ENCODE measurements at places on chromosomes 2 and 18.

DNA sequence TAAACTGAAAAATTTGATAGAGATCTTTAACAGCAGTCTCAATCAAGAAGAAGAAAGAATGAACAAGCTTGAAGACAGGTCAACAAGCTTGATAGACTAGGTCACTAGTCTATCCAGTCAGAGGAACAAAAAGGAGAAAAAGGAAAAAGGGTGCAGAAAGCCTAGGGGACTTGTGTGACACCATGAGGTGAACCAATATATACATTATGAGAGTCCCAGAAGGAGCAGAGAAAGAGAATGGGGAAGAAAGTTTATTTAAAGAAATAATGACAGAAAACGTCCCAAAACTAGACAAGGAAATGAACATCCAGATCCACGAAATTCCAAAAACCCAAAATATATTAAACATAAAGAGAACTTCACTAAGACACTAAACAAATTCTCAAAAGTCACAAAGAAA lies 84.5 kb downstream of the VAPA start:
- no peak for DNase-seq

DNA sequence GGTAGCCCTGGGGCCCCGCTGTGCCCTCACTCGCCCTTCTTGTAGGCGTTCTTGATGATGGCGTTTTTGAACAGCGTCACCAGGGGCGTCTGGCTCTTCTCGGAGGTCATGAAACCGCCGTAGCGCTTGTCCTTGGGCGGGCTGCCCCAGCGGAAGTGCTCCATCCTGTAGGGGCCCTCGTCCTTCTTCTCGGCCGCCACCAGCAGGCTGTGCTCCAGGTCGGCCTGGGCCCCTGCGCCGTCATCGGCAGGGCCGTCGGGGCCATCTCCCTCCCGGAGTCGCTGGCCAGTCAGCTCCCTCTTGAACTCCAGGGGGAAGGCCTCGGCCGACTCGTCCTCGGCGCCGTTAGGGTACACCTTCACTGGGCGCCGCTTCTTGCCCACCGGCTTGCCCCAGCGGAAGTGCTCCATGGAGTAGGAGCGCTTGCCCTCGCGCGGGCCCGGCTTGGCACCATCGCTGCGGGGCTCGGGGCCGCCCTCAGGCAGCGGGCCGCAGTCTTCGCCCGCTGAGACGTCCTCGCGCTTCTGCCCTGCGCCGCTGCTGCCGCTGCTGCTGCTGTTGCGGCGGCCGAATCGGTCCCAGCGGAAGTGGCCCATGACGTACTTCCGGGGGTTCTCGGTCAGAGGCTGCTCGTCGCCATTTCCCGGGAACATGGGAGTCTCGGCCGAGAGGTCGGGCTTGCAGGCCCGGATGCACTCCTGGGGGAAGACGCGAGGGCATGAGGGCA lies 7.2 kb downstream of the POMC start:
- DNase-seq: no peak

DNA sequence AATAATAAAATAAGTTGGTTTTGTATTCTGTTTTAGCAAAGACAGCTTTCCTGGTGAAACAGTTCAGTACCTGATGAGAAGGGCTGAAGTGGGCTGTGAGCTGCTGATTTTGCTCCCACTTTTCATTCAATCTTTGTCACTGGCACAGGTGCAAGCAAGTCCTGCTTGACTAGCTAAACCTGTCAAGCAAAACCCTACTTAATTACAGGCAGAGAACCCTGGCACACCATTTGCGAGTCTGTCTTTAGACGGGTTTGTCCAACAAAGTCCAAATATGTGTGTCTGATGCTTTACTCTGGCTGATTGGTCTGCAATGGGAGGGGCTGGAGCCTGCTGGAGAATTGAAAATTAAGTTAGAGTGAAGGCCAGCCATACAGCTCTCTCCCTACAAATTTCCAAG lies 267.2 kb downstream of the EPHA4 start:
- no peak for DNase-seq

DNA sequence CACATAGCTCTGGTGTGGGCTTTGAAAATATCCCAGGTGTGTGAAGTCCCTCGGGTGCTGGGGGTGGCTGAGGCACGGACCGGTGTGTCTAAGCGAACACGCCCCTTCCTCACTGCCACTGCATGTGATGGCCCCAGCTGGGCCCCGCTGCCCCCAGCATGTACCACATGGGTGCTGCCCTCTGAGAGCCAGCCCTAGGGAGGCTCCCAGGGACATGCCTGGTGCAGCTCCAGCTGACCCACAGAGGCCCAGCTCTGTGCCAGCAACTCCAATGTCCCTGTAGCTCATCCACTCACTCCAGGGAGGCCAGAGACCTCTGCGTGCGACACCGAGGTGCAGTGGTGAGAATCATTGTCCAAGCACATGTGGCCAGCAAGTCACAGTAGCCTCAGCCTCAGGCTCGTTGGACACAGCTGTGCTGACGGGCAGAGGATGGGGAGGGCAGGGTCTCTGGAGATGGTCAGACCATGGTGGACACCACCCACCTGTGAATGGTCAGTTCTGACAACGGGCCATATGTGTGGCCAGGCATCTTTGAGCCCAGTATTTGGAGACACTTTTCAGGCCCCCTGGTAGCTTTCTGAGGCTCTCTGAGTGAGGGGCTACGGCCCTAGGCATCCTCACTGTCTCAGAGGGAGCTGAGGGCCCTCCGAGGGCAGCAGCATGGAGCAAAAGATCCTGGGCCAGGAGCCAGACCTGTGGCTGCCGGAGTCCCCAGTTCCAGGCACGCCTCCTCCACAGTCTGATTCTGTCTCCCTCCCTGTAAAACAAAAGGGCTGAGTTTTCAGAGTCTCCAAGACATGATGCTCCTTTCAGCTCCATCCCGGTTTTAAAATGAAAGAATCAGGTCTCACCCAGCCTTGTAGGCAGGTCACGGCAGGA lies 220.7 kb downstream of the NDUFA10 start:
- DNase-seq: peak; percentile 3

GRCh38 chr18:35324926-35325655 lies 19.1 kb downstream of the ZNF24 start:
- no peak for DNase-seq

- no peak for DNase-seq
Measured at GRCh38 chr2:20091305-20091991, 40.0 kb upstream of the LAPTM4A start.

DNA sequence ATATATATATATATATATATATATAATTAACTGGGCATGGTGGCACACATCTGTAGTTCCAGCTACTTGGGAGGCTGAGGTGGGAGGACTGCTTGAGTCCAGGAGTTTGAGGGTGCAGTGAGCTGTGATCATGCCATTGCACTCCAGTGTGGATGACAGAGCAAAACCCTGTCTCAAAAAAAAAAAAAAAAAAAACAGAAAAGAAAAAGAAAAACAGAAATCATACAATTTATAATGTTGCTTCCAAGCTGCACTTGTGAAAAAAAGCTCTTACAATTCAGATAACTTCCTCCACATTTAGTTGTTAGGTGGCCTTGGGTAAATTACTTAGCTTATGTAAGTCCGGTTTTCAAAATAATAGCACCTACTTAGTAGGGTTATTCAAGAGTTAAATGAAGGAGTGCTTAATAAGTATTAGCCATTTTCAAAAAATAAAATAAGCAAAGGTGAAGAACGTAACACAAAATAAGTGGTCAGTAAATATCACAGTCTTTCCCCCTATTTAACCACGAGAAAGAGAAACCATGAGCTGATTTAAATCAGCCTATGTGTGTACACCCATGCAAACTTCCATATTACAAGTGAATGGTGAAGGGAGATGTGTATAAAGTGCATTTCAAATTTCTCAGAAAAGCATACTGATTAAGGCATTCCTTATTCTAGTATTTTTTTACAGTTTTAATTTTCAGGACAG lies 2.3 kb downstream of the WIPF1 start:
- no peak for DNase-seq

GRCh38 chr2:45070113-45070652 lies 60.9 kb upstream of the SIX2 start:
- peak; percentile 83 for DNase-seq

DNA sequence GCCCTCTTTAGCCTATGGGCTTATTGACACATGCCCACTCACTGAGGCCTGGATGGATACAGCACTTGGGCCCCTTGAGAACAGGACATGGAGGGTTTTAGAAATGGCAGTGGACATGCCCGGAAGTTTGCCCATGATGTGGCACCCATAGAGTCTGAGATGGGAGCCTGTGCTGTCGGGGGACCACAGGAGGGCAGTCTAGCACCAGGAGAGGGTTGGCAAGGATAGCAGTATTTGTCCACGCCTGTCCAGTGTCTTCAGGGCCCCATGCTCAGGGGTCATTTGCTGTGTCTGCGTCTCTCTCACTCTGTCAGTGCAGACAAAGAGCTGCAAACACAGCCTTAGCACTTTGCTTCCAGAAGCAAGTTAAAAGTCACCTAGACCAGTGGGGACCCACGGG lies 48.7 kb downstream of the IL1RL2 start:
- DNase-seq: no peak

DNA sequence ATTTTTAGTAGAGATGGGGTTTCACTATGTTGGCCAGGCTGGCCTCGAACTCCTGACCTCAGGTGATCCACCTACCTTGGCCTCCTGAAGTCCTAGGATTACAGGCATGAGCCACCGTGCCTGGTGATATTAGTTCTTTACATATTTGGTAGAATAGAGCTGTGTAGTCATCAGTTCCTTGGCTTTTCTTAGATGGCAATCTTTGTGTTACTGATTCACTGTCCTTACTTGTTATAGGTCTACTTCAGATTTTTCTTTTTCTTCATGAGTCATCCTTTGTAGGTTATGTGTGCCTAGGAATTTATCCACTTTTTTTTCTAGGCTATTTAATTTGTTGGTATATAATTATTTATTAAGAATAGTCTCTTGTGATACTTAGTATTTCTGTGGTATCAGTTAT lies 30.3 kb upstream of the ZSWIM2 start:
- no peak for DNase-seq

DNA sequence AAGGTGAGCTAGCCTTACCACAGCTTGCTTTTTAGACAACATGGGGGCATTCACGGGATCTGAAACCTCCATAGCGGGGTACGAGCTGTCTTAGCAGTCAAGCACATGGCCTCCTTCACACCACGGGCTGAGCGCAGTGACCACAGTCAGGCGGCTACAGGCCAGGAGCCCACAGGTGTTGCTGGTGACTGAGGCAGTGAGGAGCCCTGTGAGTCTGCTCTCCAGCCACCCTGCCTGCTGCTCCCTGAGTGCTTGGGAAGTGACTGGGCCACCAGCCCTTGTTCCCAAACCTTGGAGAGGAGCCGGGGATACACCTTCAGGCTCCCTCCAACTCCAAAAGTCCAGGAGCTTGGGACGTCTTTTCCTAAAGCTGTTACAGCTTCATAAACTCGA lies 418.1 kb upstream of the MYT1L start:
- no peak for DNase-seq

GRCh38 chr2:182593394-182593975 lies 122.6 kb upstream of the DNAJC10 start:
- peak; percentile 26 for DNase-seq

- DNase-seq: no peak
Measured at GRCh38 chr2:189407281-189408209, 33.7 kb upstream of the WDR75 start.

DNA sequence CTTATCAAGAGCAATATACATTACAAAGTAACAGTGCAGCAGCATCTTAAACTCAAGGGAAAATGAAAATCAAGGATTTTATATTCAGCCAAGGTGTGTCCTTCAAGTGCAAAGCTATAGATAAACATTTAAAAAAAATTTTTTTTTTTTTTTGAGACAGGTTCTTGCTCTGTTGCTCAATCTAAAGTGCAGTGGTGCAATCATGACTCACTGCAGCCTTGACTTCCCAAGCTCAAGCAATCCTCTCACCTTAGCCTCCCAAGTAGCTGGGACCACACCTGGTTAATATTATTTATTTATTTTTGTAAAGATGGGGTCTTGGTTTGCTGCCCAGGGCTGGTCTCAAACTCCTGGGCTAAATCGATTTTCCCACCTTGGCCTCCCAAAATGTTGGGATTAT lies 9.0 kb downstream of the CDKL4 start:
- DNase-seq: no peak

DNA sequence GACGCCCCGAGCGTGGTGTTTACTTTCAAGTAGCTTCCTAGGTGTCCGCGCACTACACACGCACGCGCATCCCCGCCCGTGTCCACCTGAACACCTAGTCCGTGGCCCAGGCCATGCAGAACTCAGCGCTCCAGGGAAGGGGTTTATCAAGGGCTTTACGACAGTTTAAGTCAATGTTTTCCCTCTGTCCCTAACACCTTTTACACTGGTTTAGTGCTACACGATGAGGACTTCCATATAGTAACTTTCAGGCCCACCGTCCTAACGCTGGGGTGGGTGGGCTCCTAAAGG lies 1.4 kb upstream of the BCL2 start:
- no peak for DNase-seq

- no peak for DNase-seq
Measured at GRCh38 chr2:236956641-236957040, 129.0 kb upstream of the COPS8 start.

DNA sequence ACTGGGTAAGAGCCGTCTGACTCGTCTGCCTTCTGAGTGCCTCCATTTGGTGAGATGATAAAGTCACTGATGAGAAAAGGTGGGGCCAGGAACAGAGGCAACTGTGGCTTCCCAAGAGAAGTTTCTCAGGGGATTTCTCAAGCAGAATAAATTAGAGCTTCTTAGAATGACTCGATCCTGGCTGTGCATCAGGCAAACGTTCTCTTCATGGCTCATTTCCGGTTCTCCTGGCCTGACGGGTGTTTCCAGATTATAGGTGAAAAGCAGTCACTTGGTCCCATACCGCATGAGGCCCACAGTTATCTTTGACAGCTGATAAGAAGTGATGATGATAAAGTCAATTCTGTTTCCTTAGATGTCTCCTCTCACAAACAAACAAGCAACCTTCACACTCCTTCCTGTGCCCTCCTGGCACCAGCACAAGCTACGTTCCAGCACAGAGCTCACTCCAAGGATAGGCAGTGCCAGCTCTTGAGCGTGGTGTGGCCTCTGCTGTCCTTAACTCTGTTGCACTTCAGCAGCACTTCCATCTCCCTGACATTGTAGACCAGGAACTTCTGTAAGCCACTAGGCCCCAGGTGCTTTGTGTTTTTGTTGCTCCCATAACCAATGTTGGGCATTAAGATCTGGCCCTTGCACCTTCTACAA lies 37.8 kb upstream of the KCNF1 start:
- no peak for DNase-seq

DNA sequence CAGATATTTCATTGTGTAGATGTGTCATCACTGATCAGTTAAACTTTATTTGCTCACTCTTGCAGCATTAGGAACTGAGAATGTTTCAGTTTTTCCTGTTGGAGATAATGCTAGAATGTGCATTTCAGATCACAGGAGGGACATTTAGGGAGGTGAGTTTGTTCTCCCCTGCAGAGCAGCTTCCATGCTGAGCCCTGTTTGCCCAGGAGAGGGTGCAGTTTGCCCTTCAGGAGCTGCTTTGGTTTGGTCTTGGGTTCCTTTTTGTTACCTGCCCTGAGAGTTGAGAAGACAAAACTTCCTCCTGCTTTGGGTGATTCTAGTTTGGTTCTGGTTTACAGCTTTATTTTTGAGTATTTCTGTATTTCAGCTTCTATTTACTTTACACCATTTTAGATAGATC lies 49.9 kb downstream of the DGKD start:
- DNase-seq: peak; percentile 45

DNA sequence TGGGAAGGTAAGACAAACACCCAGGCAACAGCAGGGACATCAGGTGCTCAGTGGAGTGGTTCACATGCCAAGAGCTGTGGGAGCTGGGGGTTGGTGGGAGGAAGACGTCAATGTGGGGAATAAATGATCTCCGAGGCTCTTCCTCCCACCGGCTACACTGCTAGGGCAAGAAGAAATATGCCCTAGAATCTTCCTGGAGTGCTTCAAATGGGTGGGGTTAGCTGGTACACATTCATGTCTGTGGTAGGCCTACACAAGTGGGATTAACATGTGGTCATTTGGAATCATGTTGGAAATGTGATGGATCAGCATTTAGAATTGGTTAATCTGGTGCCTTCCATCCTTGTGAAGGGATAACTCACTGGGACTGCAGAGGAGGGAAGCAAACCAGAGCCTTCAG lies 12.4 kb upstream of the ZFP36L2 start:
- DNase-seq: no peak

Measured in WERI-Rb-1 (cell line).